ENCODE measurements at places on chromosomes 16 and 17.

DNA sequence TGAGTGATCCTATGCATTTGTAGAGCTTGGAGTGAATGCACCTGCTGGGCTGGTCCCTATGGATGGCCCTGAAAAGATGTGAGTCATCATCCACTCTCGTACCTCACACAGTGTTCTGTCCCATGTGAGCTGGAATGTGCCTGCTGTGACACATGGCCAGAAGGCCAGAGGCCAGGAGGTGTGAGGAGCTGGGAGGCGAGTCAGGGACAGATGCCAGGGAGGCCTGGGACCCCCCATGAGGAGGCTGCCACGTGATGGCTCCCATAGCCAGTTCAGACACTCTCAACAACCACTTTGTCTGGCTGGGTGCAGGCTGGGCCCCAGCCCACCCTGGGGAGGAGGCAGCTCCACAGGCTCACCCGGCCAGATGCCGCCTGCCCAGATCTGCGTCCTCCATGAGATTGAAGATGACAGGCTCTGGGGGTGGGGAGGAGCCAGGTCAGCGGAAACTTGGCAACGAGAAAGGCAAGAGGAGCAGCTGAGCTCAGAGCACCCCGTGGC is 168.8 kb downstream of the C16orf78 start:
- DNase-seq = no peak

- DNase-seq = no peak
Measured at GRCh38 chr16:83211711-83212110, 584.9 kb downstream of the CDH13 start.

DNA sequence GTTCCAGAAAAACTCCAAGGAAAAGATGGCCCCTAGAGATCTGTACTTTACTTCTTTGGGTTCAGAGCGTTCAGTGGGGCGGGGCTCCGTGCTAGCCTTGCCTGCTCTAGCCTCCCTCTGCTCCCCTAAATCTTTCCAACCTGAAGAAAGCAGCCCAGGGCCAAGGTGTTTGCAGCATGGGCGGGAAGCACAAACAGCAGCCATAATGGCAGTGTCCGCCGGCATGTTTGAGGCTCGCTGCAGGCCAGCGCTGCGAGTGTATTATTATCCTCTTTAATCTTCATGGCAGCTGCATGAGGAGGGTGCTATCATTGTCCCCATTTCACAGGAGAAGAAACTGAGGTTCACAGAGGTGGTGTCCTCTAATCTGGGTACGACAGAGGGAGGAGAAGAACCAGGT is 10.4 kb downstream of the CALB2 start:
- DNase-seq = no peak

DNA sequence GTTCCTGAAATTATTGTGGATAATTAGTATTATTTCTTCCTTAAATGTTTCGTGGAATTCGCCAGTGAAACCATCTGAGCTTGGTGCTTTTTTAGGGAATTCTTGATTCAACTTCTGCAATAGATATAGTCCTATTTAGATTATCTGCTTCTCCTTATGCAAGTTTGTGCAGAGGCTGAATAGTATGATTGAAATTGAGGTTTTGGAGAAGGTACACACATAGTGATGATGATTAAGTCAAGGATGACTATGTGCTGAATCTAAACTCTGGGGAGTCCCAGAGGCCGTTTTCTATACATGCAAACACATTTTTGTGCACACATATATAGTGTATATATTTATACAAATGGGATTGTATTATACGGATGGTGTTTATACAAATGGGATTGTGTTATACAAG is 5.2 kb upstream of the MYH4 start:
- DNase-seq = no peak

DNA sequence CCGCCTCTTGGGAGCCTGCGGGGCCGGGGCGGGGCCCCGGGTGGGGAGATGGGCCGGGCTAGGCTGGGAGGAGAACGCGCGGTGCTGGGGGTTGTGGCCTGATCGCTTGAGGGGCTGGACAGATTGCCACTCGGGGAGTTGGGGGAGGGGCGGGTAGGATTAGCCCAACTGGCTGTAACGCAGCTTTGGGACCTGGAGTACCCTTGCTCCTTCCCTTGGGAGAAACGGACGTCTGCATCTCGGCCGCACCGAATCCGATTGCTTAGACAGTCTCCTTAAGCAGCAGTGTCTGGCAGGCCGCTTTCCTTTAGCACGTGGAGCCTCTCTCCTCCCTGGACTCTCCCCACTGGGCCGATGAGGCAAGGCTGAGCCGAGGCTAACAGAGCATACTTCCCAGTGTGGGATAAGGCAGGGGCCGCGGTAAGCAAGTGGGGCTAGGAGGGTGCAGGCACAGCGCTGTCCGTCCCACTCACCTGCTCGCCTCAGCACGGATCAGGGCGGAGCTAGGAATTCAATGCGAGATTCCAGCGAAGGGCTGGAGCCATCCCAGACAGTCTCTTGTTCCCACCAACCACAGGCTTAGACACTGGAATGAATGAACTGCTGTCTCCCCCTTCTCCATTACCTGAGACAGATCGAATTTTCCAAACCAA is 540 bp upstream of the ACLY start:
- no peak for DNase-seq

DNA sequence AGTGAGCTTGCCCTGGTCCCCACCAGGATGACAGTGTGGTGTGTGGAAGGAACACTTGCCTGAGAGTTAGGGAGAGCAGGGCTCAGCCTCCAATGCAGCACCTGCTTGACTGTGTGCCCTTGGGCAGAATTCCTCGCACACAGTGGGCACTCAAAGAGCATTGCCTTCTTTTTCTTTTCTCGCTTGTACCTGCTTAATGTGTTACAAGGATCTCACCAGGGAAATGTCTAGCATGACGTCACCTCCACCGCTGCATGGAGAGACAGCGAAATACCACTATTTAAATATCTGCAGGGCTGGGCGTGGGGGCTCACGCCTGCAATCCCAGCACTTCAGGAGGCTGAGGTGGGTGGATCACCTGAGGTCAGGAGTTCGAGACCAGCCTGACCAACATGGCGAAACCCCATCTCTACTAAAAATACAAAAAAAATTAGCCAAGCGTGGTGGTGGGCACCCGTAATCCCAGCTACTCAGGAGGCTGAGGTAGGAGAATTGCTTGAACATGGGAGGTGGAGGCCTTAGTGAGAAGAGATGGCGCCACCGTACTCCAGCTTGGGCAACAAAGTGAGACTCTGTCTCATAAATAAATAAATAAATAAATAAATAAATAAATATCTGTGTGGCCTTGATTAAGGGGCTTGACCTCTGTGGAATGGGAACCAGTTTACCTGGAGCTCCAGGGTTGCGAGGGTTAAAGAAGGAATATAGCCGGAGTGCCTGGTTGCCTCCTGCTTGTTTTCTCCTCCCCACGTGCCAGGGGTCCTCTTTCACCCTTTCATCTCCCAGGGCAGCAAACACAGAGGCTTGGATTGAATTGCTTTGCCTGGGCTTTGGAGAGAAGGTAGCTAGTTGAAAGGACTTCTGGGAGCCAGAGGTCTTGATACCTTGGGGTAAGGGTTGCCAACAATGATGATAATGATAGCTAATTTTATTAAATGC is 16.3 kb downstream of the SNX29 start:
- no peak for DNase-seq

DNA sequence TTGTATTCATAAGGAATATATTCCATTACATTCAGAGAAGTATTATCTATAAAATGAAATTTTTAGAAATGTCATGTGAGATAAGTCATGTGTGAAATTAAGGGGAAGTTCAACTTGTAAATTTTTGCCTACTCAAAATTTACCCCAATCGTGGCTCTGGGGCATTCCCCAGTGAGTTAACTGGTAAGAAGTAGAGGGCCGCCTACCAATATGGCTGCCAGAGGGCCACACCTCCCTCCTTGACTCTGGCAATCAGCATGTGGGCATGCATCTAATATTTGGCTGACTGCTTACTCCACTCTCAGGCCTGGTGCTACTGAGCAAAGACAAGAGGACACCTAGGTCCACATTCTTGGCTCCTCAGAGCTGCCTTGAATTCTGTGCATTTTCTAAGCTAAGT is 39.7 kb upstream of the CNTNAP4 start:
- DNase-seq = no peak

DNA sequence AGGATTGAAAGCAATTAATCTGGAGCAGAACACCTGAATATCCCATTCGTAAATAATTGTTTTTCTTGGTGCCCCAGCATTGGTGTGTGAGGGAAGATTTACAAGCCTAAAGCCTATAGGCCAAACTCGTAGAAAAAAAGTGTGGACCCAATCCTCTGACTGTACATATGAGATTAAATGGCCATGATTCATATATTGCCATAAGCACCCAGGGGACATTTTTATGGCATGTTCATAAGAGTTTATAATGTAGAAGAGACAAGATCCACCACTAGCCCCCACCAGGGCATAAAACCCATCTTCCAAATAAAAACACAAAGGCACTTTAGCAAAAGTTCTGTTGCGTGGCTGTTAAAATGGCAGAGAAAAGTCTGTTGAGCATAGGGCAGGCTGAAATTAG is 15.5 kb upstream of the SALL1 start:
- DNase-seq = no peak

DNA sequence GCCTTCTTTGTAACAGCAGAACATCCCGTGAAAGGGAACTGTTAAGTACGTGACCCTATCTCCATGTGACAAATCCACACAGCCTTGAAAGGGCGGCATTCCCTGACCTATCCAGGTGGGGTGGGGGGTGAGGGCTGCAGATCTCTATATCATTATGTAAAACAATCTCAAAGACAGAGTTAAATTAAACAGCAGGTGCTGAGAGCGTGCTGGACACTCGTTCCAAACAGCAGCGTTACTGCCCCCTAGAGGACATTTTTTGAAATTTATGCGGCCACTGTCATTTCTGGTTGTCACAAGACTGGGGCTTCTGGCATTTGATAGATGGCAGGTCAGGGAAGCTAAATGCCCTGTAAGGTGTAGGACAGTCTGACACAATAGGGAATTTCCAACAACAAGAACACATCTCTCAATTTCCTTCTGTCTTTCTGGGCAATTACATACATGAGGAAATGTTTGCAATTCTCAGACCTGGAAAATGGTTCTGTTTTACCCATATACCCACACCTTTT is 6.7 kb upstream of the SLC25A39 start:
- DNase-seq = peak; percentile 63

Data from GM12892 (cell line).